Mammary epithelial cell (primary cell): ENCODE measurements at places on chromosomes 5 and 9. TPM values are rescaled to one million over a fixed set of nuclear protein-coding genes. Genes with fewer than 3 reads are reported as not detected.

DNA sequence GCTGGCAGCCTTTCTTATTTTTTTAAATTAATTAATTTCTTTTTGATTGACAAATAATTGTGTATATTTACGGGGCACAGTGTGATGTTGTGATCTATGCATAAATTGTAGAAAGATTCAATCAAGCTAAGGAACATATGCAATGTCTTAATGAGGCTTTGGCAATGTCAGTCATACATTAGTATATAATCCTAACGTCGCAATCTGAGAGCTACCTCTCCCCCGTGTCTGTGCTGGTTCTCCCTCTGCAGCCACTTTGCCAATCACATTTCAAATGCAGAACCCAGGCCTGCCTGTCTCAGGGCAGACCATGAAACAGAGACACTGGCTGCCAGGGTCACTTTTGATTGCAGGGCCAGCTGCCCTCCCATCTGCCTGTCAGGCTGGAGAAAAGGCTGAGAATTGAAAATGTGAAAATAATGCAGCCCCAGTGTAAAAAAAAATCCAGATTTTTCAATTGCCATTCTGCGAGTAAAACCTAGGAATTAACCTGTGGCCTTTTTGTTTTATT lies 56.3 kb downstream of the SLC24A2 start:
- DNase-seq, result no peak

Gene DROSHA
- total RNA-seq, result 44.5 TPM

DNA sequence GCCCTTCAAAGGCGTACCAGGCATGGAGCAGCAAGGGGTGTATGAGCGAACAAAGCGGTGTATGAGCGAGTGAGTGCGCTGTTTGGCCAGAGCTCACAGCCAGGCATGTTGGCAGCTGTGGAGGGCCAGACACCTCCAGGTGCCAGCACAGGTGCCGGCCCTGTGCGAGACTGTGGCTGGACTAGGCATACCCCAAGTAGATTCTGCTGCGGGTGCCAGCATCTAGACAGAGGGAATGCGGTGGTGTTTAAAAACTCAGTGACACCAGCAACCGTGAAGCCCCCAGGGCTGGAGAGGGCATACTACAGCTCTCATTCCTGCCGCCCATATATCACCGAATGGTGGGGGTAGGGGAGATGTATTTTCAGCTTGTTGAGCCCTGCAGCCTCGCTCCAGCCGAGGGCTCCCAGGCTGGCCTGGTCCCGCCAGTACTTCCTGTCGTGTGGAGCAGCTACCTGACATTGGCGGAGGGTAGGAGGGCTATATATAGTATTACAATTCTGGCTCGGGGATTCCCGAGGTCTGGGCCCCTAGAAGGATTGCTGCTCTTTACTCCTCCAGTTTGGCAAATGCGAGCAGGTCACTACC lies 1829.6 kb upstream of the NUDT12 start:
- DNase-seq, result no peak

Gene RANBP17
- 9.3 and 10.3 TPM in 2 replicates for total RNA-seq

GRCh38 chr9:111897601-111898137 lies 1.1 kb downstream of the UGCG start:
- DNase-seq, result peak; percentile 53

DNA sequence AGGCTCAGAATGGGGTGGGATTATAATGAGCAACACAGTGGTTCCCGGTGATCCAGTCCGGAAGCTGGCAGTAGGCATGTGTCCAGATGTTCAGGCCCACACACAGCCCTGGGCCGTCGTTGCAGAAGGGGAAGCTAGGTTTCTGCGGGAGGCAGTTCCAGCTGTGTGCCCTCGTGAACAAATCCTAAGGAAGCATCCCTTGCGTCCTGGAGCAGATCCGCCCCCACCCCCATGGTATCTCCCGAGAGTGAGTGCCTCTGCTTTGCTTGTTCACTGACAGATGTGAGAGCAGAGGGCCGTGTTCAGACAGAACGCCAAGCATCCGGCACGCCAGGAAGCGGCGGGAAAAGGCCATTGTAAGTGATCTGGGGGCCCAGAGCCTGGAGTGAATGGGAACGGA lies 104.8 kb downstream of the PDE6A start:
- peak; percentile 16 for DNase-seq

- DNase-seq, result peak; percentile 65
Observed at GRCh38 chr9:89149726-89150125, 28.9 kb downstream of the SHC3 start.

GRCh38 chr5:8458038-8458383 lies 589.1 kb downstream of the MTRR start:
- DNase-seq, result peak; percentile 61
